ENCODE measurements at places on chromosomes 3 and 15.

GRCh38 chr15:48939648-48940047, 24.1 kb downstream of the SHC4 start:
- no peak for DNase-seq

GRCh38 chr3:155859859-155860258, 5.6 kb upstream of the SLC33A1 start:
- DNase-seq, result no peak

GRCh38 chr15:25875566-25875965, 12.4 kb upstream of the ATP10A start:
- DNase-seq, result no peak

- DNase-seq, result no peak
Measured at GRCh38 chr3:79148786-79149185, 619.0 kb downstream of the ROBO1 start.

DNA sequence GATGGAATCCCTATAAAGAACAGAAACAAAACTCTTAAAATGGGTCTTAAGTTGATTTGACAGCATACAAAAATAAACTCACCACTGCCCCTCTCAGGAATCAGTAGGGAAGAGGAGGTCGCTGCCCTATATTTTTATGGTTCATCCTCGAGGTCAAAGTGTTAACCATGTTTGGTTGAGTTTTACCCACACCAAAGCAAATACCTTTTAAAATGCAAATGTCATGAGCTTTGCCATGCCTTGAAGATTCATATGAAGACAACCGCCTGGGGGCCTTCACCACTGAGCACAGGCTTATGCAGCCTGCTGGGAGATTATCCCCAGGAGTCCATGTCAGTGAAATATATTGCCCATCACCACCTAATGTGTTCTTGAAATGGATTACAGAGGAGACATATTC, 66.1 kb downstream of the GLB1 start:
- no peak for DNase-seq

GRCh38 chr3:171784937-171785336, 25.3 kb downstream of the PLD1 start:
- no peak for DNase-seq

DNA sequence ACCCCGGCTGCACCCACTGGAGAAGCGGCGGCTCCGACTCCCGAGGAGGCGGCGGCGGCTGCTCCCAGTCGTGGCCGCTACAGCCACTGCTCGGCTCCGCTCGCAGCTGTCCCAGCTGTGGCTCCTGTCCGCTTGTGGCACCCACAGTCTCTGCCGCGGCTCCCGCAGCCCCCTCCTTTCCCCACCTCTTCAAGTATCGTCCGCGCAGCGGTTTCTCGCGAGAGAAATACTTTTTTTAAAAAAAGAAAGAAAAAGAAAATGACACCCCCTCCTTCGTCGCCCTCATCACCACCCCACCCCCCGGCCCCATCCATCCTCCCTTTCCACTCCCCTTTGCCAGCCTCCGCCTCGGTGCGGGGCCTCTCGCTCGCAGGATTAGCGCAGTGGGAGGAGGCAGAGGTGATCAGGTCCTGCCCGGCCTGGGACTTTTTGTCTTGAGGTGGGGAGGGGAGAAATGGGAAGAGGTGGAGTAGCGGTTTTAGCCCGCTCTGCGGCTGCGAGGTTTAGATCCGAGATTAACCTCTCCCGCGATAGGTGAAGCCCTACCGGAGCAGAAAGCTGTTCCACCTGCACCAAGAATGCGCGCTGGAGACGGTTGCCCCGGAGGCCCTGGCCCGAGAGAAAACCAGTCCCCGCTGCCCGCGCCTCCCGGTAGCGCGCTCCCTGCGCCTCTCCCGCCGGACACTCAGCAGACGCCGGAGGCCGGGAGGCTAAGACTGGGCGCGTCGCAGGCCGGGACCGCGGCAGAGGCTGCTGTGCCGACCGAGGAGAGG, at the start of gene FBN1:
Gene FBN1 (minus strand): TSS at position 152 of the 773 bp plus-strand sequence. CDS start 940 bp downstream, outside the sequence.
- no peak for DNase-seq

DNA sequence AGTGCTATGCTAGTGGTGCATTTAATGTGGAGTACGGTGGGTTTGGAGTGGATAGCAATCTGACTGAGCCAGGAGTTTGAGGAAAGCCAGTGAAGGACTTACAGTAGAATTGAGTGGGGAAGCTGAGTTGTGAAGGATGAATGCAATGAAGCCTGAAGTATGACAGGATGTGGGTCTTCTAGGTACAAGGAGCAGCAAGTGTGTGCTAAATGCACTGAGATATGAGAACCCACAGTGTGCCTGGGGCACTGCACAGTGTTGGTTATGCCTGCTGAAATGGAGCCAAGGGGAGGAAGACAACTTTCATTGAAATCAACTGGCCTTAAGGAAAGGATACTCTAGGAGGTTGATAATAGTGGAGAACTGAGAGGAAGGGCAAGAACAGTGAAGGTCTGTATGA, 105.5 kb upstream of the MRPL3 start:
- no peak for DNase-seq

DNA sequence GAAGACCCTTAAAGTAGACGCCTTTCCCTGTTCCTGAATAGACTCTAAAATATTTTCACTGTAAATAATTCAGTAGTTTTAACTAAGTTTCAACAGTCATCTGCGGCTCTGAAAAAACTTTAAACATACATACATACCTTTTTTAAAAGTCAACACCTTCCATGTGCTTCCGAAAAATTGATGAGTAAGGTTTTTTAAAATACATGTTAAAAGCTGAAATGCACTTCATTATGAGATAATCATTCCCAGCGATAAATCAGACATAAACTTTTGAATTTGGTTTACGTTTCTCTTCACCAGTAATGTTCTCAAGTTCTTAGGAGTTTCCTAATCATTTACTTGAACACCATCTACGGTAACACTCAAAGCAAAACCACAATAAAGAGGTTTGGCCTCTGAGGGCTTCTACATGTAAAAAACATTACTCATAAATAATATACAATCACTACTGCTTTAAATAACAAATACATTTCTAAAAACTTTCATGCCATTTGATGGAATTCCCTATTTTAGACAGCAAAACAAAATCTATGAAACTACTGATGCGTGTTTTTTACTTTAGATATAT, 403.5 kb downstream of the SHQ1 start:
- no peak for DNase-seq

- DNase-seq, result no peak
Measured at GRCh38 chr3:63689285-63689684, 36.8 kb downstream of the SNTN start.

DNA sequence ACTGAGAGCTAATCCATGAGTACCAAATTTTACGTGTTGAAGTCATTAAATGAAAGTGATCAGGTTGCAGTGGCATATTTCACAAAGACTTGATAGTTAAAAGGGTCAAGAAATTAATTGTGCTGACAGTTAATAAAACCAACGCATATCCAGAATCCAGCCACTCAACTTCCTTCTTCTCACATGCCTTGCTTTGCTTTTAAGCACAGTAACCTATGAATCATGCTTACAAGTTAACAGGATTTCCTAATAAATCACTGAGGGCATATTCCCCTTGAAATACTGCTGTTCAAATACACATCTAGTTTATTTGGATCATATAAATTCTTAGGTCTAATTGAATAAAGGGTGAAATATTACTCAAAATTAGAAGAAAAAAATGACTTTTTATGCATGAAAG, 801.5 kb upstream of the EPHA6 start:
- DNase-seq, result no peak

DNA sequence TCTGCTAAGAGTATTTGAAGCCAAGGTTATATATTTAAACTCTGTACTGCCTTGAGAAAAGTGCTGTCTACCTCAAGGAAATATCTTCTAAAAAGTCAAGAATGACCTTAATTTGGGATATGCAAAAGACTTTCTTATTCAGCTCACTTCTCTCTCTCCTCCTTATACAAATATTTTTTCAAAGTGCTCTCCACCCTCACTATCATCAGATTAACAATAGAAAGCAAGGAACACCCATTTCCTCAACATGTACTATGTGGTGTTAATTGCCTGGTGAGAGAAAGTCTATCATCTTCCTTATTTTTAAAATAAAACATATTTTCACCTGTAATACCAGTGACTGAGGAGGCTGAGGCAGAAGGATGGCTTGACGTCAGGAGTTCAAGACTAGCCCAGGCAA, 44.4 kb upstream of the RSL24D1 start:
- DNase-seq, result no peak

DNA sequence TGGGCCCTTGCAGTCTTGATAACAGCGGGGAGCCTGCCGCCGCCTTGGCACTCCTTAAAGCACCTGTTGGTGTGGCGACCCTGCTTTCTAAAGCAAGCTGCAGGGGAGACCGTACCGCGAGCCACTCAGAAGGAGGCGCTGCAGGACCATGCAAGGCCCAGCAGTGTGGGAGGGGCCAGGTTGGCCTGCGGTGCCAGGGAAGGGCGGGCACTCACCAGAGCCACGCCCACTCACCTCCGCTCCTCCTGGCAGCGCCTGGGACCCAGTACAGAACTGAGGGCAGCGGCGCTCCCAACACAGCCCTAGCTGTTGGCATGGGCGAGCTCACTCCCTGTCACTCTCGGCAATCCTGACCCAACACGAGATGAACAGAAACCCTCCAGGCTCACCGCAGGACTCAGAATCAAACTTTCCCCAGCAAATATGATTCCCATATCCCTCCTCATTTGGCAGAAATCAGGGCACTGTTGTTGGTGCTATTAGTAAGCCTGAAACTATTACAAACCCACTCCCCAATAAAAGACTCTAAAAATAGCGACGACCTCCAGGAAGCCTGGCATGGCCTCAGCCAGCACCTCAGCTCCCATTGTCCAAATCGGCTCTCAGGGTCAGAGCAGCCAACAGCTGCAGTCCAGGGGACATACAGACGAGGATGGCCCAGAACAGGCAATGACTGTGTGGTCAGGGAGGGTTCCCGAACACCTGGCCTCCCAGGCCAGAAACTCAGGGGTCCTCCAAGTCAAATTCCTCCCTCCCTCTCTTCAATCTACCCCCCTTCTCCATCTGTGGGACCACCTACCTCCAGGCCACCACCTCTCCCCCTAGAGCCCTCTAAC, 77.2 kb downstream of the TBC1D2B start:
- no peak for DNase-seq

DNA sequence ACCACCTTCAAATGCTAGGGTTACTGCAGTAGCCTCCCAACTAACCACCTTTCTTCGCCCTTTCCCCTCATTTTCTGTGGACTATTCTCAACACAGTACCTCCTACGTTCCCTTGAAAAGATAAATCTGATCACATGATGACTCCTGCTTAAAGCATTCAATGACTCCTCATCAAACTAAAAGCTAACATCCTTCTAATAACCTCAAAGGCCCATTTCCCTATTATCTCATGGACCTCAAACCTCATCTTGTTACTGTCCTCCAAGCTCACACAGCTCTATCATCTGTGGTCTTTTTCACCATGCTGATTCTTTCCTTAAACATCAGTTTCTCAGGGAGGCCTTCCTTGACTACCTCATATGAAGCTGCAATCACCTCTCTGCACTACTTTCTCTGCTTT, 29.6 kb downstream of the GADL1 start:
- no peak for DNase-seq

GRCh38 chr3:159877924-159878323, 110.7 kb upstream of the IL12A start:
- DNase-seq, result no peak

DNA sequence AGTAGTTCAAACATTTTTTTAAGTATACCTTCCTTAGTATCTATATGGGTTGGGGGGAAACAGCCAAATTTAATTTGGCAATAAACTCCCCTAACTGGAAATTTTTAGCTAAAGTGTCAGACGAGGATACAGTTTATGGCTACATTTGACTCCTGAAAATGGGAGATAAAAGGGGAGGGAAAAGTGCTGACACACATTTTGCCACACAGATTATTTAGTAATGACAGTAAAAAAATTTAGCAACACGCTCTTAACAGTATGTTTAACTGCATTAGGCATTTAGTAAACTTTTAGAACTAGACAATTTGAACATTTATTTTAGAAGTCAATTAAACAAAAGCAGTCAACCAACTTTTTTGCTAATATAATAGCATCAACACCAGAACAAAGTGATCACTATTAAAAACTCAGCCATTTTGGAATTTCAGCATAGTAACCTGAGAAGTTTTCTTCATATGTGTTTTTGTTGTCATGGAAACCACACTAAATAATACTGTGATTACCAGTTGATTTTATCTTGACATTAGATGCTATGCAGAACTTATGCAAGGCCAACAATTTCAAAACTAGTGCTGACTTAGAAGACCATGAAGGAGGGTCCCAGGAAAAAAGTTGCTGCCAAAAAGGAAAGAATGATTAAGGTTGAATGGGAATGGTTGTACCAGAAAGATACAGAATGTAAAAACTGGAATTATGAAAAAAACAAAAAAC, 47.0 kb upstream of the TFG start:
- DNase-seq, result no peak

GRCh38 chr15:73700041-73700842, 16.1 kb downstream of the CD276 start:
- DNase-seq, result no peak

- DNase-seq, result no peak
Measured at GRCh38 chr3:123244128-123244527, 42.4 kb downstream of the SEC22A start.

DNA sequence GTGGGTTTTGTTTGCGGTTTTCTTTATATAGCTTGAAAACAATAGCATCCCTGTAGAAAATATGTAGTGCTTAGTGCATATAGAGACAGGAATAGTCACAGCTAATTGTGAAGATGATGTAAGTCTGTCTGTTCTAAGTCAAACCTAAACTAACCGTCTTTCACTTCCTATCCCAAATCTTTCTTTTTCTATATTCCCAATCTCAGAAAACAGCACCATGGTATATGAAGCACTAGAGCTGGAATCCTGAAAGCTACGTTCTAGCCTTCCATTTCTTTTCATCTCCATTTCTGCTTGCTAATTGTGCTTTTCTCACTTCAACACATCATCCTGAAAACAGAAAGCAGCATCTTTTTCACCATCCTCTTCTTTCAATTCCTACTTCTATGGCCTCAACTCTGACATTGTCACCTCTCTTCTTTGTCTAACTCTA, 1235.5 kb downstream of the ROBO2 start:
- DNase-seq, result no peak

DNA sequence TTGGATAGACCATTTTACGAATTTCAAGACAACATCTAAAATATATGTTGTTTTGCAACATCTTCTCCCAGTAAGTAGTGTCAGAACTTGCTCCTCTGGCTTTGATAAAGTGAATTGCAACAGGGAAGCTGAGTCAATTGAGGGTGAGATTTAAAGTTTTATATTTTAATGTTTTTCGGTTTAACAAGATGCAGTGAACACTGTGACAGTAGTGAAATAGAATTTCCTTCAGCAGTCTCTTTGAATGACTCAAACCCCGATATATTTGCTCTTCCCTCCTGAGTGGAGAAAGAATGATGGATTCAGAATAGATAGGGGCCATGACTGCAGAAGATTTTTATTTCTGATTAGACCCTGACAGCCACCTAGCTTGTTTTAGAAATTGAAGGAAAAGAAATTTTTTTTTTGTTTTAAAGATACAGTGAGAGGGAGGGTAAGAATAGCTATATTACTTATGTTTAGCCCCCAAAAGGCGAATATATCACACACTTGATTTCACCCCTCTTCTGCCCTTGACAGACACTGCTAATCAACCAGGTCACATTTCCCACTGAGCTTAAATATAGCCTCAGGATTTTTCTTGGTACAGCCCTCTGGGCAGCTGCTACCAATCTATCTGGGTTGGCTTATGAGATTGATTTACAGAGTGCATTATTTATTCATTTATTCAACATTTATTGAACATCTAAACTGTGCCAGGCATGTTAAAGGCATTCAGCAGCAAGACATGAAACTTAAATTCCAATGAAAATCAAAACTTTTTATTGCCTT, 183.3 kb upstream of the ADAMTS9 start:
- no peak for DNase-seq

All from cortex of kidney (tissue), 1 donor.